Esophagus muscularis mucosa (tissue), 4 donors: ENCODE measurements at places on chromosomes 12 and 14. TPM values are rescaled to one million over a fixed set of nuclear protein-coding genes. Genes with fewer than 3 reads are reported as not detected.

DNA sequence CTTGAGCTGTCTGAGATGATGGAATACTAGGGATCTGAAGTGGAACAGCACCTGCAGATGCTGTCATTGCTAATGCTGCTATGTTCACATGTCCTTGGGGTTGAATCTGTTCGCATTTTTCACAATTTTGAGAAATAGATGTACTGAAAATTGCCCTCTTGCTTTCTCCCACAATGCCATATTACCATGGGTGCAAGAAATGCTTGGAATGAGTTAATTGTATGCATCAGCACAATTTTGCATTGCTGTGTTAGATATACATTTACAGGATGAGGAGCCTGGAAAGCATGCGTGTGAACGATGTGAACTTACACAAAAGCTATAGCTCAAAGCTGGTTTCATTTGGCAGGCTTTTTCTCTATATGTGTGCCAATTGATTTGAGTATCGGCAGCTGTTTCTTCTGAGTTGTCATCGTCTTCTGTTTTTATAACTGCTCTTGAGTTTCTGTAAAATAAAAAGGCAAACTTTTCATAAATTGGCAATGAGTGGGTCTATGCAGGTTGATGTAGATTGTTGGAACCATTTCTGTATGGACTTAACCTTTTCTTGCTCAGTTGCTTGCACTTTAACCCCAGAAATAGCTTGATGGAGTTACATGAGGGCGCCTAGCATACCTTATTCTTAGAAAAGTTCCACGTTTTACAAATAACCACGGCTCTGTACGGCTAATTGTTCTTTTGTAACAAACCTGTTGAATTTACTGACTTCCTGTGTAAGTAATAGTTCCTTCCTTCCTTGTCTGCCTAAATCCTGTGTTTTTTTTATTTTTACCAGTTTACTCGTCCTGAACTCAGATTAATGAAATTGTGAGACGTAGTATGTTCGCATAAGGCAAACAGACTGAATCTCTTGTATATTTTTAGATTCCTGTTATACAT is 105.9 kb downstream of the FGD4 start:
- DNase-seq = no peak

DNA sequence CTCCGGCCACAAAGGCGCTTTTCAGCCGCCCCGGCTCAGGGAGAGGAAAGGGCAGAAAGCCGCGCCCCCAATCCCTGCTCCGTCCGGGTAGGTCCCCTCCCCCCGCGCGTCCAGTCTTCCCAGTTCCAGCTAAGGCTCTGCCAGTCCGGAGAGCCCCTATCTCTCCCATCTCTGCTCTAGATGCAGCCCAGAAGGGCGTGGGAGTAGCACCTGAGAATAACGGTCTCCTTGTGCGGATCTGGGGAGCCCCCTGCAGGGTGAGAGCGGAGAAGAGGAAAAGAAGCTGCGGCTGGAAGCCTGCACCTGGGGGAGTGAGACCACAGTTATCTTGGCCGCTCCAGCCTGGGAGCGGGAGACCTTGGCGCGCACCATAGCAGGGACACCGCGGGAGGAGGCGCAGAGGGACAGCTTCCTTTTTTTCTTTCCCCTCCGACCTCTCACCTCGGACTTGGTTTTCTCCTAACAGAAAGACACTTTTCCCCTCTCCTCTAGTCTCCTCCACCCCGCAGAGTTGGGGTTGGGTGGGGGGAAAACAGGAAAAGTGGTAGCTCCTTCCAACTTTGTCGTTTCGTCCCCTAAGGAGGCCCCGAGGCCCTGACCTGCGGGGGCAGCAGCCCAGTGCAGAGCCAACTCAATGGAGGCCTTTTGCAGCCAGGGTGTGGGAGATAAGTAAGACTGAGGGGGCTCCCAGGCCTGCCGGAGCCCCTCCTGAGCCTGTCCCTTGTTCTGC is 2.4 kb downstream of the DHH start:
- DNase-seq = no peak

DNA sequence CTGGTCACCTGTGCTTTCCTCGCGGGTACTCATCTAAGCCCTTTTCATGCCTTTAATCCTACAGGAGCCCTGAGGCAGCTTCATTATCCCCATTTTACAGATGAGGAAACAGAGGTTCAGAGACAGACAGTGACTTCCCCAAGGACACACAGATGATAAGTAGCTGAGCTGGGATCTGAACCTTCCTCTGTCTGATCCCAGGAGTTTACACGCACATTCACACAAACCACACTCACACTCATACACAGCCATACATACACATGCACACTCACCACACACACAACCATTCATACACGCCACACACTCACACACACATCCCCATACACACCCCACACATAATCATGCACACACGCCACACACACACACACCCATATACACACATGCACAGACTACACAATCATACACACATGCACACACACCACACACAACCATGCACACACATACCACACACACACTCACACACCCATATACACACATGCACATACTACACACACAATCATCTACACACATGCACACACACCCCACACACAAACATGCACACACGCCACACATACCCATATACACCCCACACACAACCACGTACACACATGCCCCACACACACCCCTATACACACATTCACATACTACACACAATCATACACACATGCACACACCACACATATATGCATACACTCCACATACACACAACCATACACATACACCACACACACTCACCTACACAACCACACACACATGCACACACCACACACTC is 2.7 kb downstream of the TMEM119 start:
- DNase-seq = no peak

GRCh38 chr12:29580971-29581370 is 83.5 kb upstream of the OVCH1 start:
- no peak for DNase-seq

- no peak for DNase-seq
Measured at GRCh38 chr12:29564925-29565324, 67.4 kb upstream of the OVCH1 start.

DNA sequence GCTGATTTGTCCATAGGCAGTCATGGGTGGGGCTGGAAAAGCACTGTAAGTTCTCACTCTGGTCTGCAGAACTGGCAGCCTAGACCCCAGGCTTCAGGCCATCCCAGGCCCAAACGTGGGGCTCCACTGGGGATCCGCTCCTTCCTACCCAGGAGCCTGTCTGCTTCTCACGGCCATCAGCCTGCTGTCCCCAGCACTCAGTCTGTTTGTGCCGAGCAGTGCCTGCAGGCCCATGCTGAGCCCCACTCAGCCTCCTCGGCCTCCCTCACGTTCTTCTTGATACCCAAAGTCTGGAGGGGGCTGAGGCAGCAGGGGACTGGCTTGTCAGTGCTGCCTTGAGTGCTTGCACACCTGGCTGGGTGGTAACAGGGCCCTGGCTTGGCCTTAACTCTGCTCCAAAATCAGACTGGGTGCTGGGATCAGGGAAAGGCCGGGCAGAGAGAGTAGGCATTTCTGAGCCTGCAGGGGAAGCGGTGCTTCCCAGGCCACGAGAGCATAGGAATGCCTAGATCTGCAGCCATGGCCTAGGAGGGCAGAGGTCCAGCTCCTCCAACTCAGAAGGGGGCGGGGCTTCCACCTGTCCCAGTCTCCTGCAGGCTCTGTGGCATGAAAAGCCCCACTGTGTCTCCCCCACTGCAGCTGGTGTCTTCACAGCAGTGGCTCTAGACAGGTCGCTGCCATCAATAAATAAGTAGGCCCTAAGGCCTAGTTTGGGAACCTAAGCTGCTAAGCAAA is 772.4 kb upstream of the FBXO33 start:
- DNase-seq = no peak

GRCh38 chr12:82480606-82481005 is 122.3 kb downstream of the METTL25 start:
- no peak for DNase-seq

GRCh38 chr12:50960130-50960529 is 7.8 kb downstream of the HIGD1C start:
- DNase-seq = no peak

- DNase-seq = no peak
Measured at GRCh38 chr12:41250748-41251147, 62.6 kb downstream of the PDZRN4 start.

GRCh38 chr14:22534547-22534946 is 54.5 kb downstream of the DAD1 start:
- no peak for DNase-seq

- DNase-seq = no peak
Measured at GRCh38 chr12:53161119-53161911, 19.2 kb upstream of the ZNF740 start.

DNA sequence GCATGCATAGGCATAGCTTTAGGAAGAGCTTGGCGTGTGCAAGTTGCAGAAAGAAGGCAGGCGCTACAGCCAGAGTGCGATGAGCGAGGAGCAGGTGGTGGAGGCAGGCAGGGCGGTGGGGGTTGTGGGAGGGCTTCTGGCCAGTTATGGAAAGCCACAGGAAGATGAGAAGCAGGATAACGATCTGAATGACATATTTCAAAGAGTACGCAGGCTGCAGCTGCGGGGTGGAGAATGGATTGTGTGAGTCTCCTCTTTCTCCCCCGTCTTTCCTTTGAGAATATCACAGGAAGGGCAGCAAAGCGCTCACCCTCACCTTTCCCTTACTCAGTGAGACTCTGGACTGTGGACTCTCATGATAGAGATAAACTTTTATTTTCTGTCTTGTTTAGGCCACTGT is 48.7 kb upstream of the PLXNC1 start:
- no peak for DNase-seq

DNA sequence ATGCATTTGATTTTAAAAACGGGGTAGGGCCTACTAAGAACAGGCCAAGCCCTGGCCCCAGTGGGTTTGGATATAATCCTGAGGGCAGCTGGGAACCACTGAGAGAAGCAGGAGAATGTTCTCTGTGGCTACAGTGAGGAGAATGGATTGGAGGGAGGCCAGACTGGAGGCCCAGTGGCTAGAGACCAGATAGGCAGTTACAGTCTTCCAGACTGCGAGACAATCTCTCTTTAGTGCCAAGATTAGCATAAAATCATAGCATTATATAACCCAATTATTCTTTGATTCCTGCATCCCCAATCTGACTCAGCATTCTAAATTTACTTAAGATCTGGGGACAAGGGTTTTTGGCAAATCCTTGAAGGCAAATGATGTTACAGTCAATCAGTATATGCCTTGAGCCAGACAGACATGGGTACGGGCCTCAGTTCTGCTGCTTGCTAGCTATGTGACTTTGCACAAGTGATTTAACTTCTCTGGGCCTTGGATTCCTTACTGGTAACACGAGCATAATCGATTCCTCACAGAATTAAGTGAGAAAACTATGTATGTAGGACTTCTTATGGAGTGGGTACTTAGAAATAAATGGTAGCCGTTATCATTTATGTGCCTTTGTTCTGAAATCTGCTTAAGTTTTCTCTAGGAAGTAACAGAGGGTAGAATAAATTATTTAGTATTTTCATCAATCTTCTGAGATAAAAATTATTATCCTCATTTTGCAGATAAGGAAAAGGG is 18.3 kb downstream of the NINJ2 start:
- DNase-seq = no peak

DNA sequence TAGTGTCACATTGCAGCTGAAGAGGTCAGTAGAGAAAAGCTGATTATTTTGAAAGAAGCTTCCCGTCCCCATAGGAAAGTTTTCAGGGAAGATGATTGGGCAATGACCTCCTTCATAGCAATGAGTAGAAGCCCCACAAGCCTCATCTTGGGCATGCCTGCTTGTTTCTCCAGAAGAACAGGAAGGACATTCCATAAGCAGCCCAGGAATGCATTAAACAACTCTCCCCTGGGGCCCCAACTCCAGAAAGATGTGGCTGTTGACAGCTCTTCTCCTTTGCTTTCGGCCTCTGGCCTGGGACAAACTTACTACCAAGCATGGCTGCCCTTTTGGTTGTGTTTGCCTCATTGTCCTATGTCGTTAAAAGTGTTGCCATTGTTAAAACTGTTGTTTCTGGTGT is 5.7 kb upstream of the VDR start:
- no peak for DNase-seq

- no peak for DNase-seq
Measured at GRCh38 chr14:96037891-96038557, 1.1 kb upstream of the C14orf132 start.

- no peak for DNase-seq
Measured at GRCh38 chr12:11653215-11653753, 3.8 kb downstream of the ETV6 start.

DNA sequence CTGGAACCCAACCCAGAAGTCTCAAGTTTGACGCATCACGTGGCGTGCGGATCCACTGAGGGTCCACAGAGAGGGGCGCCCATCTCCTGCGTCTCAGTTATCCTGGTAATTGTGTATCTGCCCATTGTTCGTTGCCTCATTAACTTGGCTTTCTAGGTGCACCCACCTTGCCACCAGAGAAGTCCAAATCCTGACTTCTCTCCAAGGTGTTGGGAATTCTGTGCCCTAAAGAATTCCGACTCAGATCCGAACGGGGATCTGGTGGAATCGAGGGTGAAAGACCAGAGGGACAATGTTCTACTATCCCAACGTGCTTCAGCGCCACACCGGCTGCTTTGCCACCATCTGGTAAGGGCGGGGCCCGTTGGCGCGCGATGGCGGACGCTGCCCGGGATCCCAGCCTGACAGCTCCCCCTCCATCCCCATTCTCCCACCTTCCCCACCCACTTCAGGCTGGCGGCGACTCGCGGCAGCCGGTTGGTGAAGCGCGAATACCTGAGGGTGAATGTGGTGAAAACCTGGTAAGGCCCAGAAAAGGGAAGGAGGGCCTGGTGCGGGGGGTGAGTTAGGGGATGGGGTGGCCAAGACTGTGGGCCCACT is 481 bp downstream of the REC8 start:
- no peak for DNase-seq

- no peak for DNase-seq
Measured at GRCh38 chr14:106547735-106548434, 1021.5 kb downstream of the TMEM121 start.

GRCh38 chr14:90330203-90331196 is 1.2 kb downstream of the NRDE2 start:
- DNase-seq = no peak

DNA sequence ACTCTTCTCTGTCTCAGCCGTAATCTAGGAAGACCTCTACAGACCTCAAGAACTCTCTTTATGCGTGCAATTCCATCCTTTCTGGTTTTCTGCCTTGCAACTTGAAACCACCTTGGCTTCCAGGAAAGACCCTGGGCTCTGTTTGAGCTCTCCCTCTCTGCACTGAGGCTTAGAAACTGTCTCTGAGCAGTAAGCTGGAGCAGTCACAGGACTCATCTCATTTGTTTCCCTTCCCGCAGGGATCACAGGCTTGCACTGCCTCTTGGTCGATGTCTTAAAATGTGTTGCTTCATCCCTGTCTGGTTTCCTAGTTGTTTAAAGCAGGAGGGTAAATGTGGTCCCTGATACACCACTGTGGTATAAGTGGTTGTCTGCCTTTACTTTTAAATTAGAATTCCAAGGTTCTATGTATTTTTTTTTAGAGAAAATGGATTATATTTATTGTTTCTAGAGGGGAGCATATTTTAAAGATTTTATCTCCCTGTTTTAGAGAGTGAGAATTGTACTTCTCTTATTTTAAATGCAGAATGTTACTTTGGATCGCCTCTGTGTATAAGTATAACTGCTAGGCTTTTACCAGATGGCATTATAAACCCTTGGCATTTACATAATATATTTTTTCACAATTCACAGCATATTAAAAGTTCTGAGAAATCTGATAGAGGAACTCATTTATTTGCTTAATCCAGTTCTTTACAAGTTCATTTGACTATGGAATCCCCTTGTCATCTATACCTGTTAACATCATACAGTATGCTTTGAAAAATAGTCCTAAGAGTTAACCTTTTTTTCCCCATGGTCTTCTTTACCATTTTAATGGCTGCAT is 26.4 kb downstream of the EID3 start:
- no peak for DNase-seq

Gene NPFF
- not detected for total RNA-seq

Gene STYK1
- total RNA-seq = not detected

Gene RHEBL1
- not detected for total RNA-seq

Gene KRT6C
- not detected for total RNA-seq

Gene KRT71
- total RNA-seq = not detected

Gene GPX2
- total RNA-seq = not detected
